ENCODE measurements at places on chromosomes 4 and X.

DNA sequence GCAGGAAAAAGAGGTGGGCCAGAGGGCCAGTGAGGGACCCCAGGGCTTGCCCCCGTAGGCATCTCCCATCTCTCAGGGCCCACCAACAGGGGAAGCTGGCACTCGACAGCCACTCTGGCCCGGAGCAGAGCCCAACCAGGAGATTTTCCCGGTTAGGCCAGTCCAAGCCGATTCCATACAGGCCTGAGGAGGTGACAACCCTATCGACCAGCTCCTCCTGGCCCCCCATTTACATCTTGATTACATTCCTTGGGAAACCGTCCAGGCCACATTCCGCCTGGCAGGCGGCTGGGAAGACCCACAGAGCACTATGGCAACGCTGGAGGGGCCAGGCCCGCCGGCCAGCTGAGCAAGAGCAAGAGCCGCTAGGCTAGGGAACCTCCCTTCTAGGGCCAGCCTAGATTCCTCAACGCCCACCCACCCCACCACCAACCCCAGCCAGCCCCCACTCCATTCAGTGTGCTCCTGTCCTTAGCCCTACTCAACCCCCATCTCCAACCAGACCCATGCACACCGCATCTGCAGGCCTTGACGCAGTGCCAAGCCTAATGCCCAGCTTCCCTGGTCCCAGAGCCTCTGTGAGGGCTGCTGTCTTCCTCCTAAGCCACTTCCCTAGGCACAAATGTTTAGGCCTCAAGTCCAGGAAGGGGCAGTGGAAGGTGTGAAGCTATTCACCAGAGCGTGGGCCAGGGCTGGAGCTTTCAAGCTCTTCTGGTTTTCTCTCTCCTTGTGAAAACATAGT lies 161.2 kb downstream of the EFNB1 start:
- no peak for DNase-seq

DNA sequence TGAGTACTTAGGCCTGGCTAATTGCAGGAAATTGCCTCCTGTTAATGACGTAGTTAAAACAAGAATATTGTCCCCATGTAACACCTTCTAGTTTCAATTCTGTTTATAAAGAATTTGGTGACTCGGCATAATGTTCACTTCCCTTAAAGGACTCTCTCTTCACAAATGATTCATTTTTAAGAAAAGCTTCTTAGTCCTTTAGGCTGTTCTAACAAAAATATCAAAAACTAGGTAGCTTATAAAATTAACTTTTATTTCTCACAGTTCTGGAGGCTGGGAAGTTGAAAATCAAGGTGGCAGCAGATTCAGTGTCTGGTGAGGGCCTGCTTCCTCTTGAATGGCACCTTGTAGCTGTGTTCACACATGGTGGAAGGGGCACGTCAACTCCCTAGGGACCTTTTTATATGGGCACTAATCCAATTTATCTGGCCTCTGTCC lies 23.8 kb downstream of the COL25A1 start:
- DNase-seq, result no peak

DNA sequence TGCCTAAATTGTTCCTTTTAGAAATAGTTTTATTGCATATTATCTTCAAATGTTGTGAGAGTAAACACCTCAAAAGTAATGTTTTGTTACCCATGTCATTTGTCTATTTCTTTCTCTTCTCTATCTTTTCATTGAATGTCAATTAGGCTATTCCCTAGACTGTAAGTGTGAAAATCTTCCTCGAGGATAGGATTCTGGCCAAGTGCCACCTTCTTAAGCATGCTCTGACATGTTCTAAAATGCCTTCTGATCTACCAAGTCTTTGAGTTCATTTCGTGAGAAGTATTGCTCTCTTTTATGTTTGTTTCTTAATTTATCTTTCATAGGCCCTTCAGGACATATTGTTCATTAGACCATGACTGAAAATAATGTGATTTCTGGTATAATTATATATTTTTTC lies 44.1 kb upstream of the TLL1 start:
- DNase-seq, result no peak

GRCh38 chrX:155876704-155877103 lies 4.4 kb upstream of the VAMP7 start:
- DNase-seq, result no peak

GRCh38 chrX:148214786-148215185 lies 233.6 kb downstream of the FMR1NB start:
- DNase-seq, result no peak

GRCh38 chr4:26870576-26871262 lies 10.1 kb downstream of the STIM2 start:
- DNase-seq, result no peak

DNA sequence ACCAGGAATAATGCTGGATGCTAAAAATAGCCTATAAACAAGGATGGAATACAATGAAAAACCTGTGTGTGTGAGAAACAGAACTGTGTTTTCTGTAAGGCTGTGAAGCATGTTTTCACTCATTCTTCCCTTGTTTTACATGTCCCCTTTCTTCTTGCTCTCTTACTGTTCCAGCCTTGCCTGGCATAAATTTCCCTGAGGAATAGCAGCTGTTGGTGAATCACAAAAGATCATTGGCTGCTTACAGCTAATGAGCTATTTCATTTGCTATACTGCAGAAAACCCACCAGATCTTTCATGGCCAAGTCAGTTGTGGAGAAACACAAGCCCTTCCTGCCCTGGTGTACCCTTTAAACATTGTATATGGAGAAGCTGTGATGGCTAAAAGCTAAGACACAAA lies 91.1 kb downstream of the LDB2 start:
- no peak for DNase-seq

DNA sequence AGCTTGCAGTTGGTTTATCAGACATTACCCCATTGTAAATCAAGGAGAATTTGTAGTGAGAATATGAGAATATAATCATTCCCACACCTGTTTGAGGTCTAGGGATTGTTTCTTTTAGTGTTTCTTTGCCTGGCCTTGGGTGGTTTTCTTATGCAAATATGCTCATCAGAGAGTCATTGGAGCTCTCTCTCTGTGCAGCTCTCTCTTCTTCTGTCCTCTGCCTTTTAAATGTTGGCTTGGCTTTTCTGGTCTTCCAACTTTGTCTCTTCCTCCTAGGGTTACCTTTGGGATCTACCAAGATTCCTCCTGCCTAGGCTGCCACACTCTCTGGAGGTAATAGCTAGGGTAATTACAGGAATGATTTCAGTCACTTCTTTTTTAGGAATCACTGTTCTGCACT lies 102.3 kb upstream of the ARSJ start:
- no peak for DNase-seq

GRCh38 chrX:134623293-134624045 lies 34.8 kb downstream of the PLAC1 start:
- no peak for DNase-seq

GRCh38 chrX:48689208-48689920 lies 5.8 kb downstream of the WAS start:
- no peak for DNase-seq

- DNase-seq, result no peak
These were observed 47.5 kb upstream of the SCRG1 start for GRCh38 chr4:173446416-173446815.

DNA sequence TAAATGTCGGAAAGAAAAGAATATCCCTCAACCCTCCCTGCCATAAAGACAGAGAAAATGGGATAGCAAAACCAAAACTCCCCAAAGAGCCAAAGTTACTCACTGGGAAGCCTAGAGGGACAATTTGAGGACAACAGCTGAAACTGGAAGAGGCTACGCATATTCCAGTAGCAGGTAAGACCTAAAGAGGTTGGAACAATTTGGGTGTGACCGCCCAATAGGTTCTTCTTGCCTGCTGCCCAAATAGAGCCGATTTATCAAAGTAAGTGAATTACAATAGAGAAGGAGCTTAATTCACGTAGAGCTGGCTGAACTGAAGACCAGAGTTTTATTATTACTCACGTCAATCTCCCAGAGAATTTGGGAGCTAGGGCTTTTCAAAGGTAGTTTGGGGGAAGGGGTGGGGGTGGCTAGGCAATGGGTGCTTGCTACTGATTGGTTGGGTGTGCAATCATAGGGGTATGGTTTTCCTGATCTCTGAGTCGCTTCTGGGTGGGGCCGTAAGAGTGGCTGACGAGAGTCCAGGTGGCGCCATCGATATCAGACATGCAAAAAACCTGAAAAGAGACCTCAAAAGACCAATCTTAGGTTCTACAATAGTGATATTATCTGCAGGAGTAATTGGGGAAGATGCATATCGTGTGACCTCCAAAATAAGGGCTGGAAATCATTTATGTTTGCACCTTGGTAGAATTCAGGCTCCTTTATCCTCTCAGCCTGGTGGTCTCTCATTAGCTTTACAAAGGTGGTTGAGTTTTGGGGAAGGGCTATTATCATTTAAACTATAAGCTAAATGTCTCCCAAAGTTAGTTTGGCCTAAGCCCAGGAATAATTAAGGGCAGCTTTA lies 39.0 kb upstream of the SLC7A3 start:
- DNase-seq, result no peak

- DNase-seq, result peak; percentile 46
These were observed at the start of gene POU3F4 for GRCh38 chrX:83508006-83508405. Gene POU3F4 (plus strand): TSS chrX:83508290. CDS start chrX:83508325, 35 bp downstream.

DNA sequence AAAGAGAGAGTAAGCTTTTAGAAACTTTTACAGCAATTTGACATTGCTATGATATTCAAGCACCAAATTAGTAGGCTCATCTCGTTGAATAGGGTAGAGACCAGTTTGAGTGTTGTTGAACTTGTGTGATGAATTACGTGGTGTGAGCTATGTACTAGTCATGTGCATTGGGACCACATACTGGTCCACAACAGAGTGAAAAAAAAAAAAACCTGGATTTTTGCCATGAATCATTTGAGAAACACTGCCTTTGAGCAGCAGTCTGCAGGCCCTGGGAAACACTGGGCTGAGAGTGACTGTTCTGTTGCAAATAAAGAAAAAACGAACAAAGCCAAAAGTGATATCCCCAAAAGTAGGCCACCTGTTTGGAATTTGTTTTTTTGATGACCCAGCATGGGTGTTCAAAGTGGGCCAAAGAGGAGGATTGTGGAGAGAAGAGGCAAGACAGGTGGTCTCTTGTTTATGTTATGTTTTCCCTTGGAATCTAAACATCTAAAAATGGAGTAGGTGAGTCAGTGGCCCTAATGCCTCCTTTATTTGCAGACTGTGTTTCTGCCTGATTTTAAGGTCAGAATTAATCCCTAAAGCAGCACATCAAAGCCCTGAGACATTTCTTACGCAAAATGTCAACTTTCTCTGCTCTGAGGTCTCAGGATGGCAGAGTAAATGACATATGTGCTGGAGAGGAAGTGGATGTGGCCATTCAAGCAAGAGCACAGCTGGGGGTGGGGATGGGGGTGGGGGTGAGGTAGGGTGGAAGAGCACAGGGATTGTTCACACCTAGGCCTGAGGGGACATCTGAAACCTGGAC lies 33.5 kb downstream of the TAF7L start:
- DNase-seq, result no peak

GRCh38 chr4:42078184-42078801 lies 74.2 kb downstream of the BEND4 start:
- DNase-seq, result no peak

- DNase-seq, result no peak
These were observed 421.7 kb upstream of the HTR2C start for GRCh38 chrX:114162068-114162735.

DNA sequence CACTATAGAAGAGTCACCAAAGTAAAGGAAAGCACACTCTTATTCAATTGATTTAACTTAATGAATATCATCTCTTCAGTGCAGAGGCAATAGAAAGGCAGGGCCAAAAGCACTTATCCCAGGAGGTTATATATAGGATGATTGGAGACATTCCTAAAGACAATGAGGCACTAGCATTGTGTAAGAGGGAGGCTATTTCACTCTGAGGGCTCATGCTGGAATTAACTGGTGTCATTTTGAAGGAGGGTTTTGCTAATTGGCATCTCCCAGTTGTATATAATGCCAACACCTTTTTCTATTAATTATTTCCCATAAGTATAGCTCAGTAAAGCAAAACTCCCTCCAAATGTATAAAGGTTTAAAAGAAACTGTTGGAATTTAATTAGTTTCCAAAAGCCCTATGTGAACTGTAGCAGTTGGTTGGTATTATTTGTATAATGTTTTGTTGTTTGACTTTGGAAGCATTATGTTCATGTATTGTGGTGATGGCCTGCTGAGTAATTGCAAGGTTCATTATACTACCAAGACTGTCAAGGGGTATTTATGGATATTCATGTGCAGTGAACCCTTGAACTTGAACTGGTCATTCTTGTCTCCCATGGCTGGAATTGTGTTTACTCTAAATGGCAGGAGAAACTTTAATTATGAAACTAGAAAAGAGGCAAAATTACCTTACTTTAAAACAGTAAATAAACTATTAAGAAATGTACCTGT lies 270.3 kb downstream of the BMPR1B start:
- DNase-seq, result no peak

GRCh38 chr4:161404346-161405110 lies 759.3 kb downstream of the FSTL5 start:
- DNase-seq, result no peak

DNA sequence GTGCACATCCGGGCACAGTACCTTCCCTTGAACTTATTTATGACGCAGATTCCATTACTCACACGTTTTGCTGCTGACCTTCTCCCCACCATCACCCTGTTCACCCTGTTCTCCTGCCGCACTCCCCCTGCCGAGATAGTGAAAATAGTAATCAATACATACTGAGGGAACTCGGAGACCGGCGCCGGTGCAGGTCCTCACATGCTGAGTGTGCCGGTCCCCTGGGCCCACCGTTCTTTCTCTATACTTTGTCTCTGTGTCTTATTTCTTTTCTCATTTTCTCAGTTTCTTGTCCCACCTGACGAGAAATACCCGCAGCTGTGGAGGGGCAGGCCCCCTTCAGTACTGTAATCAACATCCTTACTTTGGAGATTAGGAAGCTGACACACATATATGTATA lies 1337.1 kb upstream of the PABPC4L start:
- no peak for DNase-seq

DNA sequence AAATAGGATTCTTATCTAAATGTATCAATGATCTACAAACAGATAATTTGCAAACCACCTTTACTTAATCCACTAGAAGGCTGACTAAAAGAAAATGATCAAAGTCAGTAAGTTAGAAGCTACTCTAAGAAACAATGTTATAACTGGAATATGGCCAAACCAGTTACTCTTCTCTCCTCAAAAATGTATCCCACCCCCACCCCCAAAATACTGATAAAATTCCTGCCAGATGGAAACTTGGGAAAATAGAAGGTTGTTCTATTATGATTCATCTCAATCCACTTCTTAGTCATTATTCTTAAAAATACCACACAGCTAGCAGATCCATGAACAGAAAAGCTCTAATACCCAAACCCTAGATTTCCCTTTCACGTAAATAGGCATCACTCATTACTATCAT lies 206.4 kb downstream of the KLHL13 start:
- DNase-seq, result no peak

GRCh38 chrX:83934220-83934619 lies 73.3 kb downstream of the CYLC1 start:
- DNase-seq, result no peak

GRCh38 chr4:8846046-8846720 lies 25.5 kb downstream of the HMX1 start:
- DNase-seq, result no peak

DNA sequence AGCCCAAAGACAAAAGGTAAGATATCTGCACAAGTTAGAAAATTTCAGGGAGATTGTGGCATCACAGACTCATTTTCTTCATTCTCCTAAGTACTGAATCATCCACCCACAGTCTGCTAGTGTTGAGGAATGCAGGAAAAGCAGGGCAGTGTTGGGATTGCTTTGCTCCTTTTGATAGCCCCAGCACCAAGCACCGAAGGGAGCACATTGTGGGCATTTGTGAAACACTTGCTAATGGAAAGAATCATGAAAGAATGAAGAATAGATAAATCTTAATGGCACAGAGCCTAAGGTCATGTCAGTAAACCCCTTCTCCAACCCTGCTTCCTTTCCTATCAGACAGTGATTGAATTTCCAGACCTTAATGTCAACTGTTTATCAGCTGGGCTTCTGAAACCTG lies 103.1 kb upstream of the GPRIN3 start:
- no peak for DNase-seq

- DNase-seq, result no peak
These were observed 979.6 kb upstream of the POU3F4 start for GRCh38 chrX:82528525-82528924.
